Astrocyte (in vitro differentiated cells and primary cell): ENCODE measurements at places on chromosomes 1 and 21. TPM values are rescaled to one million over a fixed set of nuclear protein-coding genes. Genes with fewer than 3 reads are reported as not detected.

- no peak for DNase-seq
These were observed 542.7 kb upstream of the ADGRL4 start for GRCh38 chr1:79549201-79549600.

DNA sequence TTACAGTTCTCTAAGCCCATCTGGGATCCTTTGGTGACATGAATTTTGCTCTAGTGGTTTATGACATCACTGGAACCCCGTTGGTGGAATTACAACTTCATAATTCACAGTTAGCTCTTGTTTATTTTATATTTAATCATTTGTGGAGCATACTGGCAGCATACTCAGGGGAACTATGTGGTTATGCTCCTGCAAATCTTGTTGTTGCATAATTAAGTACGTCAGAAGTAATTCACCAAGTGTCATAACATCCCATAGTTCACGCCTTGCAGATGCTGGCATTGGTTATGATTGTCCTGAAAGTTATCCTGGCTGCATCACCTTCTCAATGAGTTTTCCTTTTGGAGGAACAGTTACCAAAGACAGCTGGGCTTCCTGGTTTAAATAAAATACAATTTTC is 16.5 kb downstream of the PRRX1 start:
- DNase-seq, result peak; percentile 83

DNA sequence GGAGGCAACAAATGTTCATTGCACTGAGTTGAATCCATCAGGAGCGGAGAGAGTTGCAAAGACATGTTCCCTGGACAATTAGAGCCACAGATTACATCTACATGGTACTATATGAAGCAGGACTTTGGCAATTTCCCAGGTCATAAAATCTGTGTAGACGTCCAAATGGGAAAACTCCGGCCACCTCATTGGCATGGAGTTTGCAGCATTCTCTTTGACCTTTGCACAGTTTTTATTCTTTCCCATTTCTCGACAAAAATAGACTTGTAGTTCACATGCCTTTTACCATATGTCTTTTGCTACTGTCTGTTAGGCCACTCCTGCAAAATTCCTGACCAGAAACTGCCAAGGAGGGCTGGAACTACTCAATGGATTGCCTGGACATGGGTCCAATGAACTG is 48.2 kb downstream of the UBE2T start:
- DNase-seq, result no peak

- DNase-seq, result peak; percentile 17
These were observed 19.7 kb upstream of the TIAM1 start for GRCh38 chr21:31363720-31364119.

Gene OR2G6
- total RNA-seq, result not detected in 2 replicates

Gene RGS13
- total RNA-seq, result not detected in 2 replicates

GRCh38 chr1:68145418-68146126 is 86.8 kb downstream of the WLS start:
- no peak for DNase-seq

DNA sequence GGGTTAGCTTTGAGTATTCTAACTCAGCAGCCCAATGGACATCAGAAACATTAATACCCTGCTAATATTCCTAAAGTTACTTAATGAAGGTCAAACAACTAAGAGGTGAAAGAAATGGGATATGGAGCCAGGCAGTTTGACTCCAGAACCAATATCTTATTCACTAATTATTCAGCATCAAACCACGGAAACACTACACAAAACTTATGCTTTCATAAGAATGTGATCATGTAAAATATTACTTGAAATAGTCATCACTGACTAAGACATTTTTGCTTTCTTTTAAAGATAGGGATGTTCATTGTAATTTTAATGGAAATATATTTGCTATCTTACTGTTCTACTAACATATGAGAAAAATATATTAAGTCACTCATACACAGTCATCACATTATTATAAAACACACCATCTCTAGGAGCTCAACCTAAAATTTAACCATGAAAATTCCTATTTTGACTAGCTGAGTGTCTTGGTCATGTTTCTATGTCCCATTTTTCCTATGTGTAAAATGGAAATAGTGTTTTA is 240.9 kb downstream of the KCTD3 start:
- DNase-seq, result no peak

Gene CD1E
- total RNA-seq, result not detected in 2 replicates

GRCh38 chr1:25541889-25542658 is 1.3 kb upstream of the LDLRAP1 start:
- DNase-seq, result no peak

Gene DOCK7
- total RNA-seq, result 68.7 and 71.2 TPM in 2 replicates

DNA sequence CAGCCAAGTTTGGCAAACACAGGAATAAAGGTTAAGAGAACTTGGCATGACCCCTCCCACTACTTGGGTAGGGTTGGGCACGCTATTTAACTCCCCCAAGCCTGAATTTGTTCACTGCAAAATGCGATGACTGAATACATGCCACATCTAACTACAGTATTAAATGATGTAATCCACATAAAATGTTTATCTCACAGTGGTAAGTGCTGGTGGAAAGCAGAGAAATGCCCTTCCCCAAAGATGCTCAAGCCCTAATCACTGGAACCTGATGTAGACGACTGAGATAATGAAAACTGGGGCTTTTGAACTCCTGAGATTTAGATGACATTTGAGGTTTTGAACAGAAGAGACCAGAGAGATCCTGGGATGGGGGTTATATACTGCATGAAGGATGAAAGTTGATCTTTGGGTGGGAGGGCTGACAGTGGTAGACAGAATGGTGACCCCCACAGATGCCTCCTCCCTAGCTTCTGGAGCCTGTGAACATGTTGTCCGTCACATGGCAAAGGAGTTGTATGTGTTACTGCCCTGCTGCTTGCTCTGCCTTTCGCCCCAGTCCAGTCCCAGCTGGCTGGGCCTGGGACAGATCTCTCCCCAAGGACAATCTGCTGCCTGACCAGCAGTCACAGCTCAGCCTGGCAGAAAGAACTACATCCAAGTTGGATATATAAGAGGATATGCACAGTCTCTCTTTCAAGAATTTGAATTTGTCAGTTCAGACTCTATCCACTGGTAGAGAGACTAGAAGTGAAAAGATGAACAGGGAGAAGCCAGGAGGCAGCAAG is 120.9 kb downstream of the DAB1 start:
- no peak for DNase-seq
